ENCODE measurements at places on chromosomes 6 and 20.

DNA sequence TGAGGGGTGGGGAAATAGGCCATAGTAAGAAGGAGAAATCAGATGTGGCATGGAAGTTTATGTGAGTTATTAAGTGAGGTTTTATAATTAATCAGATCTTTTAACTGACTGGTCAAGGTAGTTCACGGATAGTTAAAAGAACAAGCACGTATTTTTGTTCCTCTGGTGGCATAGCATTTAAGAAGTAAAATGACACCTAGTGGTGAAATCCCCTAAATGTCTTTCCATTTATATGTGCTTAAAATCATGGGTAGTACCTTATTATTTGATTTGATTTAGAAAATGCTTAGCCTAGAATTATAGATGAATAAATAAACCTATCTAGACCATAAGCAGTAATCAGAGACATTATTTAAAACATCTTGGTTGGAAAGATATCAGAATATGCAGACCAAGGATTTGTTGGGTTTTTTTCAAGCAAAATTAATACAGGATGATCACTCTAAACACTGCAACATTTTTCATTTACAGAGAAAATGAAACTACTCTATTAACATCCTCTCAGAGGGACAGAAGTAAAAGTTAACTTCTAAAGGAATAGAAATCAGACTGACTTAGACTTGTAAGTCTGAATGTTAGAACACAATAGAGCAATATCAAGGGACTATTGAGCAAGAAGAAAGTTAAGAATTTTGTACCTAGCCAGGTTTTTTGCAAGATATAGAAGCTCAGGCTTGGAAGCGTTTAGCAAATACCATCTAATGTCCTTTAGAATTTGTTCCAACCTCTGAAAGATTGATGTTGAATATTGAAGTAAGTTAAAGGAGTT, 81.1 kb downstream of the STXBP5 start:
- no peak for DNase-seq

DNA sequence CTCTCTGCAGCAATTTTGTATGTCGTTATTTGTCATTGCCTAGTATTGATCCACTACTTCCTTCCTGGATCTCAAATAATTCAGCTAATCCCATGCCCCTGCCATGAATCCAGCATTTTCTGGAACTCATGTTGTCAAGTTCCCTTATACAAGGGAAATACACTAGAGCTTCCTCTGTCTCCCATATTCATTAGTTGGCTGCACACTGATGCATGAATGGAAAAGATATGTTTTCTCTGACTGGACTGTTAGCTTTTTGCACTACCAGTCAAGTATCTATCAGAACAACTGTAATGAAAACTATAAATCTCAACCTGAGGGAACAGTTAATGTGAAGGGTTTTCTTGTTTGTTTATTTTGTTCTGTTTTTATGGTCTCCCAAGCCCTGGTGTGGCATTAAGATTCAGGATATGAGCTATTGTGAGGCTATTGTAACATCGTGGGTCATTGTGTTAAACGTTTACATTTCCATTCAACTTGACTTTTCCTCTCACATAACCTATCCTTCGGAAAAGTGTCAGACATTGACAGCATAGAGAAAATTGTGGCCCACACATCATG, 102.5 kb upstream of the FAM8A1 start:
- no peak for DNase-seq

GRCh38 chr6:151389618-151390275, 1.6 kb downstream of the ZBTB2 start:
- peak; percentile 50 for DNase-seq

GRCh38 chr6:47135772-47136171, 93.6 kb upstream of the ADGRF1 start:
- peak; percentile 59 for DNase-seq

- no peak for DNase-seq
These were observed 7.1 kb upstream of the SPO11 start for GRCh38 chr20:57322476-57322875.

GRCh38 chr6:43744491-43744890, 25.5 kb upstream of the VEGFA start:
- no peak for DNase-seq

DNA sequence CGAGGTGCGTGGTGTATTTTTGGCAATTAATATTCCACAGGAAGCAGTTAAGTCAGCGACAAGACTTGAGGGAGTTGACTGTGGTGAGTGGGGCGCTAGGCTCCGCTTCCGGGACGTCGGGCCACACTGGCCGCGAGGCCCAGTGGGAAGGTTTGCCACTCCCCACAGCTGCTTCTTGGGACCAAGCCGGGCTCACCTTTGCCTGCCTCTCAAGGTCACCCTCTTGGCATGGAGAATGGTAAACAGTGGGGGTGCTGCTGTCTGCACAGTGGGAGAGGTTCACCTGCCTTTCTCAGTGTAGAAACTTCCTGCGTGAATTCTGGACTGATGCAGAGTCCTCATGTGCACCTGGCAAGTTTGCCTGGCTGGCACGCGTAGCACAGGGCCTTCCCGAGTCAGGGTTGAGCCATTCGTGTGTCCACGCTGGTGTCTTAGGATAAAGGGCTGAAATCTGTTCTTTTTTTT, 6.4 kb downstream of the OSBPL2 start:
- DNase-seq = no peak

- peak; percentile 38 for DNase-seq
These were observed 68.5 kb downstream of the MAP3K5 start for GRCh38 chr6:136723780-136724179.

DNA sequence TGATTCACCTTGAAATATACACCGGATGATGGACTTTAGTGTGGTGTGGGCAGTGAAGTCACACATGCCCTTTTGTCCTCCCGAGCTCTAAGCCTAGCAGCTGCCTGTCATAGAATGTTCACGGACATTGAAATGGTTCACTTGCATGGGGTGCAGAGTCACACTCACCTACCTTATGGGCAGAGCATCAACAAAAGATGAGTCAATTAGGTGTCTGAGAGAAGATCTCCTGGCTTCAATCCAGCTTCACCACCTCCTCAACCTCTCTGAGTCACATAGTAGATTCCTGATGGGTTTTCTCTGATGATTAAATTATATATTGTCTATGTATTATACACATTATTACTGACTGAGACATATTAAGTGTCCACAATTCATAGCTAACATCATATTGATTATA, 48.1 kb upstream of the HLA-E start:
- DNase-seq = peak; percentile 37

DNA sequence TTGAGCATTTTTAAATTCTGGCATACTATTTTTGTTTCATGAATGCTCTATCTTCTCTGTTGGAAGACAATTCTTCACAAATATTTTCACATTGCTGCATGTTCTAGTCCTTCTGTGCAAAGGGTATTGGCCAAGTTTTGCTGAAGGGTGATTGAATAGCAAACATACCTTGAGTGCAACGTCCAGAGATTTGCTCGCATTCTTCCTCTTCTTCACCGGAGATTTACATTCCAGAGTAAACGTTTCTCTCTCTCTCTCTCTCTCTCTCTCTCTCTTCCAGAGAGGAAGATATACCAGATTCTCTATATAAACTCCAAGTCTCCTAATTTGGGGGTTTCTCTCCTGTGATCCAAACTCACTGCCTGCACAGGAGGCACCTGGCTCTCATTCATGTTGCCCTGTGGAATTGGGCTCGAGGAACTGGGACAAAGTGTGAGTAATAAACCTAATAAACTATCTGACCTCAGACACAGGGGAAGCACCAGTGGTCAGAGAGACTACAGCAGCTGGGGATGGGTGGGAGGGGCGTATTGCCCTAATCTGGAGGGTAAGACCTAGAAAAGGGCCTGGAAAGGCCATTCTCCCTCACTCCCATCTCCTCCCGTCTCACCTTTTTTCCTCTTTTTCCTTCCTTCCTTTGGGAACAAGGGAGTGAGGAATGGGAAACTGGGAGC, 1.1 kb upstream of the TREML1 start:
- DNase-seq = no peak

DNA sequence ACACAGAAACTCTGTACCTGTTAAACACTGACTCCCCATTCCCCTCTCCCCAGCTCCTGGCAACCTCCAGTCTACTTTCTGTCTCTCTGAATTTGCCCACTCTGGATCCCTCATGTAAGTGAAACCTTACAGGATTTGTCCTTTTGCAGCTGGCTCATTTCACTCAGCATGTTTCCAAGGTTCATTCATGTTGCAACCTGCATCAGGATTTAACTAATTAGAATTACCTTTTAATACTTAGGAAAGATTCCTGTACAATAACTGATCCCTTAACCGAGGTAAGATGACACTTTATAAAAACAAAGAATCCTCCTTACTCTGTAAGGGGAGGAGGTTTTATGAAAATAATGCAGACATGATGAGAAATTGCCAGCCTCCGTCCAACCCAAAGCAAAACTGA, 113.1 kb upstream of the MTHFD1L start:
- DNase-seq = no peak

- no peak for DNase-seq
These were observed 42.8 kb upstream of the DSE start for GRCh38 chr6:116327803-116328527.
